Vein endothelial cell (primary cell): ENCODE measurements at places on chromosomes 2 and 18. TPM values are rescaled to one million over a fixed set of nuclear protein-coding genes. Genes with fewer than 3 reads are reported as not detected.

Gene IAH1
- 26.1 and 38.9 TPM in 2 replicates for total RNA-seq

Gene RNF125
- 2.0 and 4.8 TPM in 2 replicates for total RNA-seq

Gene EGR4
- not detected in 2 replicates for total RNA-seq

Gene PLA2R1
- 13.8 and 32.0 TPM in 2 replicates for total RNA-seq

Gene MAPRE3
- total RNA-seq = 1.5 and 2.9 TPM in 2 replicates

Gene PDCD1
- not detected in 2 replicates for total RNA-seq

Gene CDH19
- not detected in 2 replicates for total RNA-seq

Gene SMARCAL1
- total RNA-seq = 14.4 and 17.0 TPM in 2 replicates

Gene TIGD1
- total RNA-seq = 4.6 and 6.0 TPM in 2 replicates

Gene SPATA3
- not detected in 2 replicates for total RNA-seq

Gene MALL
- total RNA-seq = 67.0 and 130 TPM in 2 replicates

Gene KCNJ3
- not detected in 2 replicates for total RNA-seq

Gene FIGN
- 0.98 and 1.3 TPM in 2 replicates for total RNA-seq

Gene DOK1
- 11.5 and 14.7 TPM in 2 replicates for total RNA-seq

Gene RPS27A
- total RNA-seq = 954 and 1,005 TPM in 2 replicates

Gene CHCHD5
- total RNA-seq = 8.5 and 9.1 TPM in 2 replicates

Gene APOB
- under 0.01 and 0.10 TPM in 2 replicates for total RNA-seq

Gene PROM2
- total RNA-seq = 0.57 TPM in 1 of 2 replicates, not detected in the other

Gene NEU2
- not detected in 2 replicates for total RNA-seq

Gene POTEC
- total RNA-seq = not detected in 2 replicates

Gene FNDC4
- total RNA-seq = 30.6 and 36.6 TPM in 2 replicates

Gene RAPGEF4
- 12.4 and 13.9 TPM in 2 replicates for total RNA-seq

Gene ASTL
- total RNA-seq = not detected in 2 replicates

Gene LIMS4
- 65.4 and 111 TPM in 2 replicates for total RNA-seq

Gene ATP5MC3
- total RNA-seq = 75.4 and 102 TPM in 2 replicates

Gene TMEM169
- 0.48 TPM in 1 of 2 replicates, not detected in the other for total RNA-seq

Gene DNER
- 0.33 and 0.67 TPM in 2 replicates for total RNA-seq

Gene ZNF396
- 0.29 and 0.33 TPM in 2 replicates for total RNA-seq

Gene FAM124B
- total RNA-seq = 151 and 177 TPM in 2 replicates

Gene MYO5B
- 0.65 and 0.96 TPM in 2 replicates for total RNA-seq

Gene SOX11
- not detected in 2 replicates for total RNA-seq

Gene ZAP70
- total RNA-seq = not detected in 2 replicates

Gene SLC11A1
- total RNA-seq = under 0.01 and 0.10 TPM in 2 replicates

Gene XDH
- not detected in 2 replicates for total RNA-seq

Gene RAX
- total RNA-seq = not detected in 2 replicates

Gene SERPINB10
- not detected in 2 replicates for total RNA-seq

Gene FSHR
- not detected in 2 replicates for total RNA-seq

Gene EMILIN1
- 1.4 and 2.9 TPM in 2 replicates for total RNA-seq

Gene SLC9A4
- under 0.01 TPM in 2 replicates for total RNA-seq

Gene IL1F10
- total RNA-seq = not detected in 2 replicates

Gene ASB18
- not detected in 2 replicates for total RNA-seq

Gene EFR3B
- total RNA-seq = 0.67 and 1.6 TPM in 2 replicates

Gene LYG1
- 0.98 TPM in 1 of 2 replicates, not detected in the other for total RNA-seq

Gene ELOA2
- not detected in 2 replicates for total RNA-seq

Gene TPO
- total RNA-seq = not detected in 2 replicates

Gene ZC3H8
- 18.8 and 27.1 TPM in 2 replicates for total RNA-seq

Gene PTRHD1
- 28.7 and 34.9 TPM in 2 replicates for total RNA-seq

Gene TUBA4B
- not detected in 2 replicates for total RNA-seq

Gene STK39
- 6.5 and 8.8 TPM in 2 replicates for total RNA-seq
